ENCODE measurements at places on chromosomes 2 and 18. TPM values are rescaled to one million over a fixed set of nuclear protein-coding genes. Genes with fewer than 3 reads are reported as not detected.

The SNORC gene
- total RNA-seq: 0.72 TPM

The TUBA3D gene
- not detected for total RNA-seq

The OTX1 gene
- not detected for total RNA-seq

The GCG gene
- not detected for total RNA-seq

The GPR45 gene
- total RNA-seq: not detected

The B3GNT7 gene
- total RNA-seq: not detected

The TRIM54 gene
- total RNA-seq: not detected

The FNDC4 gene
- total RNA-seq: not detected

The SKA1 gene
- total RNA-seq: 36.1 TPM

GRCh38 chr2:131005216-131005935 is 87.9 kb downstream of the FAM168B start:
- peaks cover 10% of the 10 kb centered on the region for H3K27me3 ChIP-seq
- peaks cover under 1% of the 10 kb centered on the region for H3K4me1 ChIP-seq
- H3K27ac ChIP-seq: no peak overlapping the region
- H3K4me3 ChIP-seq: no peak overlapping the region
- DNase-seq: no peak

DNA sequence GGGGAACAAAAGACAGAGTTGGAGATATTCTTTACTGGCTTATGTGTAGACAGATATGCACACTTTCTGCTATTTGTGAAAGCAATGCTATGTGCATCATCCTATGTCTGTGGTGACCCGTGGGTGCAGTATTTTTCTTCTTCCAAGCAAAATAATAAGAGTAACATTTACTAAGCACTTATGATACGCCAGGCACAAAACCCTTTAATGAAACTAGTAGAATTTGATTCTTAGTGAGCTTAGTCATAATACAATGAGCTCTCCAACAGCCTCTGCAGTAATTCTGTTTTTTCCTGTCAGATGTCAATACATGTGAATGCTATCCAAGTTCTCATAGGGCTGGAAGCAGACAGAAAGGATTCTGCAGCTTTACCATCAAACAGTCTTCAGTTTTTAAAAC is 130.6 kb downstream of the RAD51AP2 start:
- no peaks in the 10 kb centered on the region for H3K27me3 ChIP-seq
- H3K36me3 ChIP-seq: no peaks in the 10 kb centered on the region
- no peak for DNase-seq
- no peaks in the 10 kb centered on the region for H3K4me1 ChIP-seq
- H3K27ac ChIP-seq: no peak overlapping the region

DNA sequence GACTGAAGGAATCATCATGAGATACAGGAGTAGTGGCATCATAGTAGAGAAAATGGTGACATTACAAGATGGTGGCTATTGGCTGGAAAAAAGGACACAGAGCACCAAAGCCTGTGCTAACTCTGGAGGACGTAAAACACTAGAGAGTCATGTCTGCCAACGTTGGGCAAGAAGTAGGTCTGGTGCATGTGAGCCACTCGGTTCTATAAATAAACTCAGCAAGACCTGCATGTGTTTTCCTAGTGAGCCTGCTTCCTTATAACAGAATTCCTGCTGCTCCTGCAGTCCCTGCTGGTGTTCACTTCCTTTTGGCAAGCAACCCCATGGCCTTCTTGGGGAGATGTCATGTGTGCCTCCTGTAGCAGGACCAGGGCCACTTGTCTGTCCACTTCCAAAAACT is 325.2 kb downstream of the OSR1 start:
- H3K4me3 ChIP-seq: no peak overlapping the region
- H3K27ac ChIP-seq: no peak overlapping the region
- no peak for DNase-seq
- no peaks in the 10 kb centered on the region for H3K27me3 ChIP-seq
- no peaks in the 10 kb centered on the region for H3K36me3 ChIP-seq

- DNase-seq: peak; percentile 55
- H3K4me1 ChIP-seq: peaks cover 6% of the 10 kb centered on the region
- no peaks in the 10 kb centered on the region for H3K27me3 ChIP-seq
- no peaks in the 10 kb centered on the region for H3K36me3 ChIP-seq
These were observed 221.1 kb downstream of the ANAPC1 start for GRCh38 chr2:111662771-111663470.

DNA sequence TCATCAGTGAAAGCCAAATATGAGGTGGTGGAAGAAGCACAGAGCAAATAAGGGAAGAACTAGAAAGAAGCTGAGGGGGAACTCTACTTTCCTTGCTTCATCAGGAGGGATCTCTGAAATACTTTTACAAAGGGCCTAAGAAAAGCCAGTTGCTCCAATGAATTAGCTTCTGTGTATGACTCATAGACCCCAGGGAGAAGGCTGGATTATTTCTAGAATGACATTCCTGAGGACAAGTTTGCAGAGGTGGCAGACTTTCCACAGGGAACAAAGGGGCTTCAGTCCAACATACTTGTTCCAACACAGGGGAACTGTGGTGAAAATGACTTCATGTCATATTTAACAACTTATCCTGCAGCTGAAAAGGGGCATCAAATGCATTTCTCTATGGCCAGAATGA is 29.0 kb downstream of the DOK1 start:
- no peak overlapping the region for H3K27ac ChIP-seq
- no peak for DNase-seq
- peaks cover 2% of the 10 kb centered on the region for H3K27me3 ChIP-seq

GRCh38 chr2:19474128-19474527 is 115.7 kb upstream of the OSR1 start:
- H3K4me1 ChIP-seq: peaks cover 16% of the 10 kb centered on the region
- H3K36me3 ChIP-seq: no peaks in the 10 kb centered on the region
- H3K27me3 ChIP-seq: peaks cover 20% of the 10 kb centered on the region
- H3K27ac ChIP-seq: no peak overlapping the region
- DNase-seq: peak; percentile 73
- H3K4me3 ChIP-seq: no peak overlapping the region

GRCh38 chr2:40138314-40138713 is 313.6 kb downstream of the SLC8A1 start:
- no peaks in the 10 kb centered on the region for H3K36me3 ChIP-seq
- DNase-seq: no peak
- no peaks in the 10 kb centered on the region for H3K4me1 ChIP-seq
- H3K4me3 ChIP-seq: no peak overlapping the region
- H3K27me3 ChIP-seq: no peaks in the 10 kb centered on the region
- no peak overlapping the region for H3K27ac ChIP-seq

DNA sequence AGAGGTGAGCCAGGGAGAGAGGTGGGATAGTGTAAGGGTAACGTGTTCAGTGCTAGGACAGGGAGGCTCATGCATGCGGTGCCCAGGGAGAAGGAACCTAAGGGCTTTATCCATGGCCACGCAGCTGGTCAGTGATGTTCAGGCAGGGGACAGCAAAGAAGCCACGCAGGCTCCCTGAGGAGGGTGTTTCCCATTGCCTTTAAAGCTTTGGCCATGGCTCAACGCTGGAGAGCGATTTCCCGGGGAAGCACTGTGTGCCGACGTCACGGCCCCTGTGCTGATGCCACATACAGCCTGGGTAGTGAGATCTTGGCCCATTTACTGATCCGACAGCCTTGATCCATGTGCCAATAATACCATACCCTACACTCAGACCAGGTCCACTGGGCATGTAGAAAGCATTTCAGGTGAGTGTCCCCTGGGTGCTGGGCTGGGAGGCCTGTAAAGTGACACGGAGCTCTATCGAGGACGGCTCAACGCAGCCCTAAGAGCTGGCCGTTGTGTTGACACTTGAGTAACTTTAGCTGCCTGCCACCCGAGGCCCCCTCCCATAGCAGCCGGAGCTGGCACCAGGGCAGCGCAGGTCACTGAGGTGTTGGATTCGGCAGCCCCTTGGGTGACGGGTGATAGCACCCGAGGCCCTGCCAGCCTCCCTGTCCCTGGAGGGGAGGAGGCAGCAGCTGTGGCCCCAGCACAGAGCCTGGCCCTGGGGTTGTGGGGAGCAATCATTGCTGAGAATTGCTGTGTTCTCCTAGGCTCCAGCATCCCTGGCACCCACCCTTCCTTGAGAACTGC is 41.4 kb downstream of the PDIA6 start:
- no peak overlapping the region for H3K4me3 ChIP-seq
- no peaks in the 10 kb centered on the region for H3K4me1 ChIP-seq
- no peaks in the 10 kb centered on the region for H3K36me3 ChIP-seq
- H3K27me3 ChIP-seq: no peaks in the 10 kb centered on the region
- no peak for DNase-seq
- no peak overlapping the region for H3K27ac ChIP-seq

- no peaks in the 10 kb centered on the region for H3K4me1 ChIP-seq
- no peak overlapping the region for H3K27ac ChIP-seq
- no peaks in the 10 kb centered on the region for H3K36me3 ChIP-seq
These were observed 1365.5 kb upstream of the CHAC2 start for GRCh38 chr2:52402128-52402527.

- H3K4me3 ChIP-seq: no peak overlapping the region
- no peaks in the 10 kb centered on the region for H3K4me1 ChIP-seq
- H3K27me3 ChIP-seq: no peaks in the 10 kb centered on the region
- no peak overlapping the region for H3K27ac ChIP-seq
- no peaks in the 10 kb centered on the region for H3K36me3 ChIP-seq
- DNase-seq: no peak
These were observed 300.8 kb downstream of the NDUFA10 start for GRCh38 chr2:239724194-239724849.

Measured in activated naive CD4-positive, alpha-beta T cell treated with anti-CD3 and anti-CD28 coated beads for 36 hours (primary cell).